ENCODE measurements at places on chromosomes 16 and 17.

DNA sequence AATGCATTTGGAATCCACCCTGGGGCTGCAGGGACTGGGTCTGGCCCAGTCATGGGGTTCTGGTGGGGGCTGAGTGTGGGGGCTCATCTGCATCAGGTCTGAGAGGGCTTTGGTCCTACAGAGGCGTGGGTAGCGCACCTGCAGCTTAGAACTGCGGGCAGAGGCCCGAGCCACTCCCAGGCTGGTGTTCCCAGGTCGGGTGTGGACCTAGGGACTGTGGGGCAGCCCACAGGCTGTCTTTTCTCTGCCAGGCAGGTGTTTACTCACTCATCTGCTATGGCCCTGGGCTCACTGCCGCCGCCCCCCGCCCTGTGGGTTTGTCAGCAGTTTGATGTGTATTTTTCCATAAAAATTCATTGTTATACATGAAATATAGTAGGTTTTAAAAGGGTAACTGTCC is 27.0 kb upstream of the DOC2B start:
- DNase-seq: no peak

GRCh38 chr16:57612494-57612893 is 15.9 kb upstream of the ADGRG1 start:
- DNase-seq: no peak

- no peak for DNase-seq
Measured at GRCh38 chr16:15900901-15901500, 12.6 kb upstream of the CEP20 start.

DNA sequence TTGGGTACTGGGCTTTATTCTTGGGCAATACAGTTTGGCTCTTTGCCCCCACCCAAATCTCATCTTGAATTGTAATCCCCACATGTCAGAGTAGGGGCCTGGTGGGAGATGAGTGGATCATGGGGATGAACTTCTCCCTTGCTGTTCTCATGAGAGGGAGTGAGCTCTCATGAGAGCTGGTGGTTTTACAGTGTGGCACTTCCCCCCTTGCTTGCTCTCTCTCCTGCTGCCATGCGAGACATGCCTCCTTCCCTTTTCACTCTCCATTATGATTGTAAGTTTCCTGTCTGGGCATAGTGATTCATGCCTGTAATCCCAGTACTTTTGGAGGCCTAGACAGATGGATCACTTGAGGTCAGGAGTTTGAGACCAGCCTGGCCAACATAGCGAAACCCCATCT is 18.1 kb upstream of the CNEP1R1 start:
- DNase-seq: no peak

All from activated naive CD8-positive, alpha-beta T cell treated with anti-CD3 and anti-CD28 coated beads for 36 hours (primary cell).